COR-L47 (cell line): ENCODE measurements at places on chromosomes 7 and 10.

DNA sequence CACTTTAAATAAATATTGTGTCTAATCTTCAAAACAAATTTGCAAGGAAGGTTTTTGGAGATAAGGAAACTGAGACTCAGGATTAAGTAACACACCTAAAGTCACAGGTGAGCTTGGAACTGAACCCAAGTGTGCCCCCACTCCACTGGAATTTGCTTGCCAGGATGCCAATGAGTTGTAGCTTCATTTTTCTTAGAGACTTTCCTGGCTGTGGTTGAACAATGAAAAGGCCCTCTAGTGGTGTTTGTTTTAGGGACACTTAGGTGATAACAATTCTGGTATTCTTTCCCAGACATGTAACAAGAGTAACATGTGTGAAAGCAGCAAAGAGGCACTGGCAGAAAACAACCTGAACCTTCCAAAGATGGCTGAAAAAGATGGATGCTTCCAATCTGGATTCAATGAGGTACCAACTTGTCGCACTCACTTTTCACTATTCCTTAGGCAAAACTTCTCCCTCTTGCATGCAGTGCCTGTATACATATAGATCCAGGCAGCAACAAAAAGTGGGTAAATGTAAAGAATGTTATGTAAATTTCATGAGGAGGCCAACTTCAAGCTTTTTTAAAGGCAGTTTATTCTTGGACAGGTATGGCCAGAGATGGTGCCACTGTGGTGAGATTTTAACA is 1.5 kb downstream of the IL6 start:
- peak; percentile 47 for DNase-seq

GRCh38 chr10:128468462-128468861 is 342.2 kb upstream of the MKI67 start:
- no peak for DNase-seq

DNA sequence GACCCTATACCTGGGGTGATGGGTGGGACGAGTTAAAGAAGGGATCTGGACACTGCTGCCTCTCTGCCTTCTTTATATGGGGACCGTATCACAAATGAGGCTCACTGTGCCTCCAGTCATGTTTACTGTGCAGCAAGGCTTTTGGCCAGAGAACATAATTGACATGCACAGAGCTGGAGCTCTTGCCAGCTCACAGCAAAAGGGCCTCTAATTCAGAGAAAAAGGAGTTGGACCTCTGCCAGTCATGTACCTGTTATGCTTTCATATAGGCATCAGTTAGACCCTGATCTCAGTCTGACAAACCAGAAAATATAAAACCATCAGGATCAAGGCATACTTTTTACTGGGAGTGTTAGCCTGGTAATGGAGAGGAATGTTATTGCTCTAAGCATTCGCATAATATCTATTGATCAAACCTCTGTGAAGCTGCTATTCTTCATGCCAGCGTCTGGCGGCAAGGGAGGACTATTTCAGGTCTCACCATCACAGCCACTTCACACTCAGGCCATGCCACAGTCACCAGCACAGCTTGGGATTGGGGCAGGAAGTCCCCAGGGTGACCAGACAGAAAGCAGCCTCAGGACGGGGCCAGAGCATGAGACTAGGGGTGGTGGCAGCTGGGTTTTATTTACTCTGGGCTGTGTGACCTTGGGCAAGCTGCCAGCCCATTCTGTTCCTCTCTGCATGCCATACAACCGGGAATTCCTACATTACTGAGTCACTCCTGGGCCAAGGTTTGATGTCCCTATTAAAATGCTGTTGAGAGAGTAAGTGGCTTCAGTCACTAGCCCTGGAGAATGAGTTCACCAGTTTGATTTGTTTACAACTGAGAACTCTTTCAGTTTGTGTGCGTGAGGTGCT is 90.1 kb downstream of the NPSR1 start:
- DNase-seq: peak; percentile 75

GRCh38 chr7:111825046-111825445 is 262.8 kb upstream of the IMMP2L start:
- no peak for DNase-seq

GRCh38 chr10:14466257-14466656 is 135.5 kb upstream of the FRMD4A start:
- no peak for DNase-seq

- peak; percentile 55 for DNase-seq
Measured at GRCh38 chr7:11858622-11859302, 26.8 kb upstream of the THSD7A start.

DNA sequence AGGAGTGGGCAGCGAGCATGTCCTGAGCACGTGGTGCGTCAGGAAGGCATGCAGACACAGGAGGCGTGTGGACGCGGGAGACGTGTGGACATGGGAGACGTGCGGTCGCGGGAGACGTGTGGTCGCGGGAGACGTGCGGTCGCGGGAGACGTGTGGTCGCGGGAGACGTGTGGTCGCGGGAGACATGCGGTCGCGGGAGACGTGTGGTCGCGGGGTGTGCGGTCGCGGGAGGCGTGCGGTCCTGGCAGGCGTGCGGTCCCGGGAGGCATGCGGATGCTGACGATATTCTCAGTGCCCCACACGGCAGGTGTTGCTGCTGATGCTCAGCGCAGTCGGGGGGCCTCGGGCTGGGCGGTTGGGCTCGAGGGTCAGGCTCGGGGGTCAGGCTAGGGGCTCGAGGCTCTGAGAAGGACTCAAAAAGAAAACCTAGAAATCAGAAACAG is 94.2 kb downstream of the NKX6-2 start:
- no peak for DNase-seq

- DNase-seq: no peak
Measured at GRCh38 chr7:156196649-156197048, 384.4 kb upstream of the SHH start.

DNA sequence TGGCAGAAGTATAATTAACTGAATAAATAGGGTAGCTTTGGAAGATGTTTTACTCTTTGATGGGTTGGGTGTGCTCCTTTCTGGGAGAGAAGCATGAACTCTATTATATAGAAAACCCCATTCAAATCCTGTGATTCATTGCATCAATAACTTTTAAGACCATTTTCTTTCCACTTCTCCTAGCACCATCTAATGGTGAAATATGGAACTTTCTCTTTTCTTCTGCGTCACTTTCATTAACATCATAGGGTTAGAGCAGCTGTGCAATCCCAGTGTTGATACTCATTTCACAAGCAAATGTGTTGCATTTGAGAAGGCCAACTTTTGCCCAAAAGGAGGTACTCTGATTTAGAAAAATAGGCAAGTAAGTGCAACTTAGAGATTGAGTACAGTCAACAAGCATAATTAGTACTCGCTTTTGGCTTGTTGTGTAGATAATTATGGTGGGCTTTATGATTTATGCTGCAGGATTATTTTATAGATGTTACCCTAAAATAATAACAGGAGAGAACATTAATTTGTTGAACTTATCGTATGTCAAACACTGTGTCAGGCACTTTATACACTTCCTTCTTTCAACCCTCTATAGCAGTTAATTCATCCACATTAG is 92.9 kb downstream of the CPED1 start:
- peak; percentile 45 for DNase-seq

DNA sequence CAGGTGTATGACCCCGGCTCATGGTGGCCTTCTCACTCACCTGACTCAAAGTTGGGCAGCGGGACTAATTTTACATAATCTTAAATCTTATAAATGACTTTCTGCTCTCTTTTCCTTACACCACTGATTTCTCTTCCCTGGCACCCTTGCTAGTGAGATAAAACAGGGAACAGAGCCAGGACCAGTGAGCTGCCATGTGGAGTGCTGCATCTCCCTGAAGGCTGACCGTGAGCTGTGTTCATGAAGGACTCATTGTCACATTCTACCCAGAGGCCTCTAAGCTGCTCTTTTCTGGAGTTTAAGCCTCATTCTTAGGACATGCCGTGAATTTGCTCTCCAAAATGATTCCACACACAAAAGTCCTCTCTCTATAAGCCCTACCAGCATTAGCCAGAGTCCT is 762.3 kb downstream of the AUTS2 start:
- DNase-seq: no peak

GRCh38 chr10:7168414-7168813 is 242.4 kb downstream of the SFMBT2 start:
- DNase-seq: no peak

- no peak for DNase-seq
Measured at GRCh38 chr7:148277042-148277660, 313.4 kb upstream of the C7orf33 start.

GRCh38 chr7:121157341-121157751 is 168.8 kb downstream of the CPED1 start:
- no peak for DNase-seq

DNA sequence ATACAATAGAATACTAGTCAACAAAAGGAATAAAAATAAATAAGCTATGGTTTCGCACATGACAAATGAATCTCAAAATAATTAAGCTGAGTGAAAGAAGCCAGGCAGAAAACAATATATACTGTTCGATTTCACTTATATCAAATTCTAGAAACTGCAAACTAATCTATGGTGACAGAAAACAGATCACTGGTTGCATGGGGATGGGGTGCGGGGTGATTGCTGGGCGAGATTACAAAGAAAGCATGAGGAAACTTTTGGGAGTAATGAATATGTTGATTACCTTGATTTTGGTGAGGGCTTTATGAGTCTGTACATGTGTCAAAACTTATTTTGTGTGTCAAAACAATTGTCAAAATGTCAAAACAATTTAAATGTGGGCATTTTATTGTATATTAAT is 135.6 kb downstream of the GPR85 start:
- DNase-seq: no peak

GRCh38 chr7:12907774-12908173 is 220.3 kb downstream of the ARL4A start:
- no peak for DNase-seq

DNA sequence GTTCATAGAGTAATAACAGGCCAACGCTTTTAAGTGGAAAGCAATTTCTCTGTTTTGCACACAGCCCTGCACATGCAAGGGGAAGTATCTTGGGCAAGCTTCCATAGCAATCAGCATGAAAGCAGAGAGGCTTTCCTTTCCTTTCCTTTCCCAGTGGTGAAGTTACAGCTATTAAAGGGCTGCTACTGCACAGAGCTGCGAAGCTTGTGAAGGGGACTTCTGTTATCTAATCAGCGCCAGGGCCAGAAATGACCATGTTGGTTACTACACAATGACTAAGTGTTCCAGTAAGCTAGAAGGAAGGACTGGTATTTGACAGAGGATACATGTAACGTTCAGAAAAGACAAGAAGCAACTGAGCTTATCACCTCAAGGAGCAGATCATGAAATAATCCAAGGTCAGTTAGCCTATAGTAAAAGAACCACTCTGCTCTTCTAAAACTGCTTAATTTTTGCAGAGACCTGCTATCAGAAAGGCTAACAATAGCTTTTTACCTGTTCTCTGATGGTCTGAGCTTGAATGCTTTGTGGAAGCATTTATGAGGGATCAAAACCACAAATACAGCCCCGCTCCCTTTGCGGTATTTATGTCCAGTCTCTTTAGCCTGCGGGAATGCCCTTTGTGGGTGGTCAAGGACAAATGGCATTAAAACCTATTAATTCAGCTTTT is 45.9 kb downstream of the SGMS1 start:
- DNase-seq: no peak
